ENCODE measurements at places on chromosomes 13 and 19.

DNA sequence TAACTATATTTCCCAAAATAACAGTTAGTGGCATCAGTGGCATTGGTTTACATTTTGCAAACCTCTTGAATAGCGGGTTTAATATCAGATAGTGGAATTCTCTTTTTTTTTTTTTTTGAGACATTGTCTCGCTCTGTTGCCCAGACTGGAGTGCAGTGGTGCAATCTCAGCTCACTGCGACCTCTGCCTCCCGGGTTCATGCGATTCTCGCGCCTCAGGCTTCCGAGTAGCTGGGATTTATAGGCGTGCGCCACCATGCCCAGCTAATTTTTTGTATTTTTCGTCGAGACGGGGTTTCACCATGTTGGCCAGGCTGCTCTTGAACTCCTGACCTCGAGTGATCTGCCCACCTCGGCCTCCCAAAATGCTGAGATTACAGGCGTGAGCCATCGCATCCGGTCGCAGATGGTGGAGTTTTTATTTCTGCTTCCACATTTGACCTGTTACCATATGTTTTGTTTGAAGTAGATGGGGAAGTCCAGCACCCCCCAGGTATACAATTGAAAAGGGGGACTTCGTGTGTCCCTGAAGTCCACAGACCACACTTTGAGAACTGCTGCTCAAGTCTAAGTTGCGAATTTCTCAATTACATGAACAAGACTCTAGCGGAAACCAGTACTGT, 40.5 kb upstream of the XPO4 start:
- no peak for DNase-seq

- no peak for DNase-seq
Measured at GRCh38 chr13:39522329-39522728, 80.7 kb downstream of the LHFPL6 start.

GRCh38 chr19:10712754-10713153, 5.1 kb upstream of the DNM2 start:
- no peak for DNase-seq

DNA sequence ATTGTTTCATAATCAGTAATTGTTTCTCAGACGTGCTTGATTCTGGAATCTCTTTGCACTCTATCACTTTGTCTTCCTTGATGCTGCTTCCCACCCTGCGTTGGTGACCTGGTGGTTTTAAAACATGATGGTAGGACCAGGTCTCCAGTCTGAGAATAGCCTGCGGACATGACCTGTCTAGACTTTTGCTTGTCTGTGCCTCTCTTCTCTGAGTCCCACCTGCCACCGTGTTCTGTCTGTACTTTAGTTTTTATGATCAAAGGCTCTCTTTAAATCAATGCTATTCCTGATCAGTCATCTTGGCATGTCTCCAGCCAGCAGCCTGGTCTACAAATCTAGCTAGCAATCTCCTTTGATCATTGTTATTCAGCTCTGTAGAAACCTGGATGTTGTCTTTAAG, 933.9 kb downstream of the DIAPH3 start:
- no peak for DNase-seq

- no peak for DNase-seq
Measured at GRCh38 chr13:84649853-84650252, 767.6 kb upstream of the SLITRK1 start.

Measured in CD4-positive, alpha-beta T cell (primary cell).